ENCODE measurements at places on chromosomes 12 and 14.

DNA sequence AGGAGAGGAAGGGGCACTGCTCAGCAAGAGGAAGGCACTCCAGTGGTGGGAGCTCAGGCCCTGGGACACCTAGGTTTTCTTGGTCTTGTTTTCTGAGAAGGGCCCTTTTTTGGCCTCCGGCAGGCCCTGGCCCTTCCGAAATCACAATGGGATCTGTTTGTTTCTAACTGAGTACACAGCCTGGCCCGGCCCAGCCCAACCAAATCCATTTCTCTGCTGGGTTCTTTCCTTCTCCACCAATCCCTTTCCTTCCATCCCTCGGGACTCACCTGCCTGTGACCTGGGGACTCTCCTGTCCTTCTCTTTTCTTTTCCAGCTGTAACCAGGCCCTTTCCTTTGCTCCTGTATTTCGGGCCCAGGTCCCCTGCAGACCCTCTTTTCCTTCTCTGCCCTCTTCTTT is 18.6 kb downstream of the TEAD4 start:
- no peak for DNase-seq

- peak; percentile 71 for DNase-seq
Measured at GRCh38 chr12:91327131-91327530, 144.5 kb upstream of the DCN start.

- no peak for DNase-seq
Measured at GRCh38 chr14:42391146-42391834, 784.6 kb downstream of the LRFN5 start.

- no peak for DNase-seq
Measured at GRCh38 chr14:53192052-53192760, 39.1 kb upstream of the DDHD1 start.
